COR-L47 (cell line): ENCODE measurements at places on chromosomes 6 and 20.

DNA sequence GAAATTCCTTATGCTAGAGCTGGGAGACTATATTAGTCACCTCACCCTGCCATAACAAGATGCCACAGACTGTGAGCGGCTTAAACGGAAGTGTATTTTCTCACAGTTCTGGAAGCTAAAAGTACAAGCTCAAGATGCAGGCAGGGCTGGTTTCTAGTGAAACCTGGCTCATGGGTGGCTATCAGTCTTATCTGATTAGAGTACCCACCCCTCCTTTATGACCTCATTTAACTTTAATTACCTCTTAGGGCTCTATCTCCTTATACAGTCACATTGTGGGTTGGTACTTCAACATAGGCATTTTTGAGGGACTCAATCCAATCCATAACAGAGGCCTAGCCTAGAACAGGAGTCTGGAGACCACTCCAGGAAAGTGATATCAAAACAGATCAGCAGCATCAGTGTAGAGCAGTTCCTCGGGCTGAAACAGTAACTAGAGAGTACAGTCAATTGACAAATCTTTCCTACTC, 2.3 kb upstream of the SNRNP48 start:
- DNase-seq, result no peak

DNA sequence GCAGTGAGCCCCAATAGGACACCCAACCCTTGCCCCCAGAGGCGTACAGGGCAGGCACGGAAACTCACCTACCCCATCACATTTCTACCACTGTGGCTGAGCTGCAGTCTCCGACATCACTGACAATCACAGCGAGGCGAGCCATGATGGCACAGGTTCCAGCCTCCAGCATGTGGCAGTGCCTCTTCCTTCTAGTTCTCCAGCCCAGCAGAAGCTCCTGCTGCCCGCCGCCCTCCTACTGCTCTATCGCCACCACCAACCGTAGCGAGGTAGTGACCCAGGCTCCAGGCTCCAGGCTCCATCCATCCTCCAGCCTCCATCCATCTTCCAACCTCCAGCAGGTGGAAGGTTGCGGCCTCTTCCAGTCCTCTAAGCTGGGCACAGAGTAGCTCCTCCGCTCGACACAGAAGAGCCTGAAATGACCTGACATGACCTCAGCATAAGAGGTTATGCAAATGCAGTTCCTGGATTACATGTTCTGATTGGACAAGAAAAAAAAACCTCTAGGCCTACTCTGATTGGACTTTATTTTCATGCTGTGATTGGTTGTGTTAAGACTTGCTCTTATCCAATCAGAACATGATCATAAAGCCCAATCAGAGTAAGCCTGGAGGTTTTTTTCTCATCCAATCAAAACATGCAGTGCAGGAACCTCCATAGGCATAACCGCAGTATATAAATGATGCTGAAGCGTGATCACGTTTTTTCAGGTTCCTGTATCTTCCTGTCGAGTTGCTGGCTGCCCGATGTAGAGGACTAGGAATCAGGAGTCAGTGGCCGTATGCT, 438.9 kb upstream of the ZNF337 start:
- DNase-seq, result no peak

GRCh38 chr20:21161926-21162325, 36.0 kb downstream of the KIZ start:
- no peak for DNase-seq

DNA sequence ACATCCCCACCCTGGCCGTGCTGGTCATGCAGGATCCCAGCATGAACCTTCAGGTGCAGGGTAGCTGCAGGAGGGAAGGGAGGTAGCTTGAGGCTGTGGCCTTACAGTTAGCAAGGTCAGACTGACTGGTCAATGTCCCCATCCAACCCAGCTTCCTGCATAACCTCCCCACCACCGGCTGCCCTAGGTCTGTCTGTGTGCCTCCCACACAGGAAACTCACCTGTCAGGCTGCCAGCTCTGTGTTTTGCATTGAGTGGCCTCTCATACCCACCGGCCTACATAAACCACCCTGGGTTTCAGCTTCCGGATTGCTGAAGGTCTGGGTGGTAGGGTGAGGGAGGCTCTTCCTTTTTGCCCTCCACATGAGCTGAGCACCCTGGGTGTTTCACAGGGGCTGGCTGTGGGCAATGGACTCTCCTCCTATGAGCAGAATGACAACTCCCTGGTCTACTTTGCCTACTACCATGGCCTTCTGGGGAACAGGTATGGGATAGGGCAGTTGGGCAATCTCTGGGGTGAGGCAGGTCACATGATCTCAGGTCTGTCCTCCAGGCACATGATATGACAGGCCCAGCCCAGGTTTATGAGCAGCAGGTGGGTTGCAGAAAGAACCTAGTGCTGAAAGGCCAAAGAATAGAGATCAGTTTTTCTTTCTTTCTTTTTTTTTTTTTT, 1.8 kb downstream of the CTSA start:
- DNase-seq, result no peak

DNA sequence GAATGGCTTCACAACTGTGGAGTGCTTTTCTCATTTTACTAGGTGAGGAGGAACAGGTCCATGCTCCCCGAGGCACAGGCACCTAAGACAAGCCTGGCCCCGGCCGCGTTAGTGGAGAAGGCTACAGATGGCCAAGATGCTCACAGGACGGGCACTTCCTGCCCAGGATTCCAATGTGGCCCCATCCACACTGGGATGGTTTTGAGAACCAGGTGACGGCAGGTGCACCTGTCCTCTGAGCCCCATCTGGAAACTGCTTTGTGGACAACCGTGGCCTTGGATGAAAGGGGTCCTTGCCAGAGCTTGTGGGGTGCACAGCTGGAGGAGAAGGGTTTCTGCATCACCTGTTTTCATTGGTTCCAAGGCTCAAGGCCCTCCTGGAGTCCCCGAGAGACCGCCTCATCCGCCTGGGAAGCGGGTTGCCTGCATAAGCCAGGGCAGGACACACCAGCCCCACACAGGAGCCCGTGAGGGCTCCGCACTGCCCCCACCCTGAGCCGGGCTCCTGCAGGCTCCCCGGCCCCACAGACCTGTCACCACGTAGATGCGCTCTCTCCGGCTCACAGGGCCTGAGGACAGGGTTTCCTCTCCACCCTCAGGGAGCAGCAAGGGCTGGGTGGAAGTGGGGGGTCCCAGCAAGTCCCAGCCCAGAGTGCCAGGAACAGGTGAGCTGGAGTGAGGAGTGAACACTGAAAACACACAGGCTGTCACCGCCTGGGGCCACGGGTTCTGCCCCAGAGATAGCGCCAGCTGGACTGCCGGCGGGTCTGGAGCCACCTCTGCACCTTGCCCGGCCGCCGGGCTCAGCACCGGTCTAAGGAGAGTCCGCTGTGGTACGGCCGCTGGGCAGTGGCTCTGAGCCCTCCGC, 18.3 kb downstream of the NTSR1 start:
- DNase-seq, result no peak

DNA sequence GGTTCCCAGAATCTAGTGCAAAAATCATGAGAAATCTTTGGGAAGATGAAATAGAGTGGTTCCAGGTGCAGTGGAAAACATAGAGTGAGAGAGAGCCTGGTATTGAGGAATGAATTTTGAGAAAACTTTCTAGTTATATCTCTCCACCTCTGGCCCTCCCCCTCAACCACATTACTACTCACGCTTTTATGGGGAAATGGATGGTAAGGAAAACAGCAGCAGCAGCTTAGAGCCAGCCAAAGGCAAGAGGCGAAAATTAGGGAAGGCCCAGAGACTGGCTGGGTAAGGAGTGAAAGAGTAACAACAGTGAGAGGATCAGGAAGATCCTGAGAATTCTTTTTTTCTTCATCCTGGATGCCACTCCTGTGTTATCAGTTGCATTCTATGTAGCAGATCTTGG, 187.9 kb upstream of the ECI2 start:
- no peak for DNase-seq

DNA sequence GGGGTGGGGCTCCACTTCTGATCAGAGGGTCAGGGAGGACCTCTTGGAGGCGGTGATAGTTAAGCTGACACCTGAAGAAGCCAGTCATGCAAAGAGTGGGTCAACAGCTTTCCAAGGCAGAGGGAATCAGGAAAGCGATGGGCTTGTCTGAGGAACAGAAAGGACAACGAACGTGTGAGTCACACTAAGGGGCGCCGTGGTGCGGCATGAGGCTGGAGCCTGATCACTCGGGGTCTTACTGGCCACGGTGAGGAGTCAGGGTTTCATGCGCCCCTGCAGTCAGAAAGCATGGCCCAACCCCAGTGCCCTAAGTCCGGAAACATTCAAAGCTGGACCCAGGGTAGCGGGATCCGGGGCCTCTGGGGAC, 50.6 kb upstream of the SLC32A1 start:
- DNase-seq, result no peak

DNA sequence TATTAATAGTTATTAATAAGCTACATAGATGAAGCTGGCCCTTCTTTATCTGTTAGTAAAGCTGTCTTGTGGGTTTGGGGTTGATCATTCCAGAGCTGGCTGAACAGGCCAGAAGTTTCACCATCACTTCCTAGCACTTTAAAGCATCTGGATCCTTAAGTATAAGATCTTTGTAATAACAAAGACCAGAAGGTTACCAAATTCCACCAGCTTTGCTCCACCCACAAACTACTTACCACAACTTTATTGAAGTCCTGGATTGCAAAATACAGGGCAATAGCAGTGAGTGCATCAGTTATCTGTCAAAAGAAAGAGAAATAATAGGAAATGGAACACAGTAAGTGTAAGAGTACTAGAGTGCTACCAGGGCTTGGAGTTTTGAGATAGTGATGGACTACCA, 33.0 kb downstream of the PIGU start:
- DNase-seq, result no peak

- DNase-seq, result no peak
Measured at GRCh38 chr20:37393863-37394542, 48.1 kb downstream of the SRC start.

- DNase-seq, result no peak
Measured at GRCh38 chr6:81901551-81901966, 149.1 kb upstream of the TENT5A start.

GRCh38 chr6:108671790-108672189, 111.1 kb downstream of the FOXO3 start:
- no peak for DNase-seq

- DNase-seq, result no peak
Measured at GRCh38 chr6:56450882-56451739, 191.6 kb downstream of the DST start.

DNA sequence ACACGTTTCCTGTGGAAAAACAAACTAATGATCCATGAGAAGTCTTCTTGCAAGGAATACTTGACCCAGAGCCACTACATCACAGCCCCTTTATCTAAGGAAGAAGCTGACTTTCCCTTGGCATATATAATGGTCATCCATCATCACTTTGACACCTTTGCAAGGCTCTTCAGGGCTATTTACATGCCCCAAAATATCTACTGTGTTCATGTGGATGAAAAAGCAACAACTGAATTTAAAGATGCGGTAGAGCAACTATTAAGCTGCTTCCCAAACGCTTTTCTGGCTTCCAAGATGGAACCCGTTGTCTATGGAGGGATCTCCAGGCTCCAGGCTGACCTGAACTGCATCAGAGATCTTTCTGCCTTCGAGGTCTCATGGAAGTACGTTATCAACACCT, 35.4 kb downstream of the GCNT2 start:
- no peak for DNase-seq

- DNase-seq, result no peak
Measured at GRCh38 chr20:860891-861290, 27.4 kb downstream of the FAM110A start.

- DNase-seq, result no peak
Measured at GRCh38 chr20:53894707-53895384, 175.5 kb downstream of the BCAS1 start.

DNA sequence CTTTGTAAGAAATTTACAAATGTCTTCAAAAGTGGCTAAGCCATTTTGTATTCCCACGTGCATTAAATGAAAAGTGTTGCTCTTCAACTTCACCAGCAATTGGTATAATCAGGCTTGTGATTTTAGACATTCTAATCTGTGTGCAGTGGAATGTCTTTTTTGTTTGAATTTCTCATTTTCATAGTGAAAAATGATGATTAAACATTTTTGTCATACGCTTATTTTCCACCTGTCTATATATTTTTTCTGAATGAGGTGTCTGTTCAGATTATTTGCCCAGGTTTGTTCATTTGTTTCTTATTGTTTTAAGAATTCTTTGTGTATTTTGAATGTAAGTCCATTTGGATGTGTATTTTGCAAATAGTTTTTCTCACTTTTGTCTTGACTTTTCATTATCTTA, 558.1 kb downstream of the TENT5A start:
- DNase-seq, result no peak

- DNase-seq, result no peak
Measured at GRCh38 chr6:155543166-155543847, 87.7 kb upstream of the NOX3 start.

GRCh38 chr6:7532232-7532631, 9.2 kb upstream of the DSP start:
- no peak for DNase-seq

DNA sequence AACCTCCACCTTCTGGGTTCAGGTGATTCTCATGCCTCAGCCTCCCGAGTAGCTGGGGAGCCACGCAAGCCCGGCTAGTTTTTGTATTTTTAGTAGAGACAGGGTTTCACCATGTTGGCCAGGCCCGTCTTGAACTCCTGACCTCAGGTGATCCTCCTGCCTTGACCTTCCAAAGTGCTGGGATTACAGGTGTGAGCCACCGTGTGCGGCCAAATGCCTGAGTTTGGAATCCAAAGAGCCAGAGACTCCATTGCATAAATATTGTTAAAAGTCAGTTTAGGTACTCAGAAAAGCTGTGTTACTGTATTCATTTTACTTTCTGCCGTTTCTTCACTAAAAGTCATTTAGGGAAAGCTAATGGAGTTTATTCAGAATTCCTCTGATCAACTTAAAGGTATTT, 137.3 kb downstream of the SULF2 start:
- DNase-seq, result no peak

- no peak for DNase-seq
Measured at GRCh38 chr6:47323321-47323720, 13.6 kb upstream of the TNFRSF21 start.

DNA sequence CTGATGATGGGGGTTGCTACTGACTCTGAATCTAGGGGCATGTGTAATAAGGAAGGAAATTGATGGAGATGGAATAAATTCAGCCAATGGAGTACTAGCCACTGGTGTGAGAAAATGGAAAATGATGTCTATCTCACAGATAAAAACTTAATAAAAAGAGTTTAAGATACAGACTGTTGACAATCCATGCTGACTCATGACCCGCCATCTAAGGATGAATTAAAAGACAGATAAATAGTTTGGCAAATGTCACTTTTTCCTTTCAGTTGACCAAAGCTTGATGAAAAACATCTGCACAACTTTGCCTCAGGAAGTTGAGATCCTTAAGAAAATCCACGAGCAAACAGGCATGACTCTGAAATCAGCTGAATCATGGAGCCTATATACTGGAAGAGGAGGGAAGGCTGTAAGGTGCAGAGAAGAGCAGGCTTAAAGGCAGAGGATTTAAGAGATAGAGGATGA, 82.6 kb upstream of the BMP5 start:
- DNase-seq, result no peak

- DNase-seq, result no peak
Measured at GRCh38 chr6:113723182-113723581, 134.0 kb upstream of the MARCKS start.

DNA sequence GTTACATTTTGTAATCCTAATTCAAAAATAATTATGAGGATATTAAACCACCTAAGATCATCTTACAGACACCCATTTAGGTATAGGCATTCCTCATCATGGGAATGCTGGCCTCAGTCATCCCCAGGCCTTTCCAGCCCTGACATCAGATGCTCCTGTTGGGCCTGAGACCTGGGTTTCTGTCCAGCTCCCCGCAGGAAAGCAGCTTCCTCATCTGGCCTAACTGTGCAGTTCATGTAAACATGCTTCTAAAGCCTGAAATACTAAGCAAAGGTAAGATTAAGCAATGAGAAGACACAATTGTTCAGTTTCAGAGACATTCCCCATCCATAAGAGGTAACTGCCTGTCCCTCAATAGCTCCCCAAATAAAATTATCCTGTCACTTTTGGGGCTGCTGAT, 19.0 kb downstream of the ETV7 start:
- no peak for DNase-seq
